ENCODE measurements at places on chromosomes 4 and X.
A peak's percentile ranks its signal among the peaks of the same experiment; 100 is the strongest.

DNA sequence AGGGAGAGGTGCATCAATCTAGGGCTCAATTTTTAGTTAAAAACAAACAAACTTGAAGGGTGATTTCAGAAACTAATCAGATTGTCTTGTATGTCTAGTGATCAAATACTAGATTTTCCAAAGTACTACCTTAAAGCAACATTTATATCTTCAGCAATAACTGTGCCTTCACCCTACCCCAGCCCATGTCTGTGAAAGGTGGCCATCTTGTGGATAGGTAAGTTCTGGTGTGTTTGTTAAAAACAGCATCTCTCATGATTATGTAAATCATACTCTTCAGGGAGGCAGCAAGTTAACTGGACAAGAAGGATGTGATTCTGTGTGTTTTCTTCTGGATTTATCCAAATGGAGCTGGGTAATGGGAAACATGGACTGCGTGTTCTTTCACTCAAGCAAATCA, 81.4 kb upstream of the ACSL1 start:
- no peak for DNase-seq

DNA sequence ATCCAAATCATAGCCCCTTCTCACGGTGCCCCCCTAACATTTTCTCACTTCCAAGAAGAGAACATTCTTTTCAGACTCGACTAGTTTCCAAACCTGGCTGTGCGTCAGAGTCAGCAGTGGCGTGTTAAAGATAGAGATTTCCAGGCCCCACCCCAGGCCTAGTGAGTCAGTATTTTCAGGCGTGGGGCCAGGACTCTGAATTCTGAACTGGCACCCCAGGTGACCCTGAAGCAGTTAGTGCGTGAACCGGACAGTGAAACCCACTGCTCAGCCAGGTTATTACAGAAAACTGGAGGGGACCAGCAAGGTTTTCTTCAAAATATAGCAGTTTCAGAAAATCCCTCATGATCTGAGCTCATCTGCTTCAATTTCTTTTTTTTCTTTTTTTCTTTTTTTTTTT, 35.0 kb upstream of the BCOR start:
- no peak for DNase-seq

- DNase-seq, result peak; percentile 22
Observed at GRCh38 chrX:68599256-68600152, 48.0 kb upstream of the STARD8 start.

GRCh38 chr4:186422296-186422695, 133.1 kb downstream of the MTNR1A start:
- no peak for DNase-seq

- DNase-seq, result peak; percentile 84
Observed at GRCh38 chr4:77074981-77075855, 571 bp downstream of the CCNI start.

GRCh38 chrX:39267176-39267575, 465.9 kb downstream of the MID1IP1 start:
- no peak for DNase-seq

DNA sequence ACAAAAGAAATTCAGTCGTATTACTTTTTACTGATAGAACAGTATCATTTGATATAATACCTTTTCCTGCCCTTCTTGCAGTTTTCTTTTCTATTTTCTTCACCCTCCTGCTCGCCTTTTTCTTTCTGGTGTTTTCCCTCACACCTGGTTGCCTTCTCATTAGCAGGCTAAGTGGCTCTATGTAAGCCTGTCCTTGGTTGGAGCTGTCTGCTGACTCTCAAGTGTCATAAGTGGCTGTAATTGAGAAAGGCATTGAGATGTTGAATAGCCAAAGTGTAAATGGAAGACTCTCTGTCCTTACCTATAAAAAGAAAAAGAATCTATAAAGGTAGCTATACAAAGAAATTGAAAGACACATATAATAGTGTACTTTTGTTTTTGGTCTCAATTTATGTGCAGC, 180.7 kb downstream of the ADGRL3 start:
- DNase-seq, result no peak

GRCh38 chrX:135000516-135000915, 9.7 kb downstream of the SMIM10 start:
- no peak for DNase-seq

DNA sequence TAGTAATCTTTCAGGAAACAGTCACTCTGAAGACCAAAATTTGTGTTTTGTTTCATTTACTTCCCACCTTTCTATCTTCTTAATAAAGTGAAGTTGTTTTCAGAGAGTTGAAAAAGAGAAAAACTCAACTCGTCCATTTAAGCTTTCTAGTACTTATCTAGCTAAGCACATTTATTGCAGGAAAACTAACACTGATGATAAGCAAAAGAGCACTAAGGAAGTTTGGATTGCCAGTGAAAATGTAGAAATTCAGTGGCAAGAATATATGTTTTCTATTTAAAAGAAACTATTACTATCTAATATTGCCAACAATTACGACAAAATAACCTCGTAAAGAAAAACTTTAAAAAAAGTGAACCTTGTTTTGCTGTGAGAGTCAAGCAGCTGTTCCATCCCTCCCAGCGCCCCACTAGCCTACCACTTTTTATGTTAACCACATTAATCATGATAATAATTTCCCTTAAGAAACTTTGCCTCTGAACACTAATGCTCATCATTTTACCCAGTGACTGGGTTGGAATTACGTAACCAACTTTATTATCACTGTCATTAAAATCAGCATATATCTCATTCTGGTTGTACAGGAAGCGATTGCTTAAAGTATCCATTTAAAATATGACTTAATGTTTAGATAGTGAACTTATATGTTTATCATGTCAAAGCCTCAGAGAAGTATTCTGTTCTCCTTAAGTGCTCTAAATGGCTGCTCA, 24.8 kb downstream of the SPRY1 start:
- DNase-seq, result no peak

DNA sequence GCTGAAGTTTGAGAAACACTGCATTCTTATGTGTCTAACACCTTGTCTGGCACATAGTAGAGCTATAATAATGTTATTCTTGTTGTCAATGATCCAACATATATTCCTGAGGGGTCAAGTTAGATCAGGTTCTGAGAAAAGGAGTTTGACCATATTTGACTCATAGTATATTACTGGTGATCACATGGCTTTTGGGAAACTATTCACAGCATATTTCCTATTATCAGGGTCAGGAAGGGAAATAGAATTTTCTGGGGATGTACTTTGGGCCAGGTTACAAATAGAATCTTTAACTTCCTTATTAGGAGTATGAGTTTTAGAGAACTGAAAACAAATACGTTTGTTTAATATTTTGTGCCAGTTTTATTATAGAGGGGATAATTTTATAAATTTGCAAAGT, 11.6 kb downstream of the IL15 start:
- no peak for DNase-seq

DNA sequence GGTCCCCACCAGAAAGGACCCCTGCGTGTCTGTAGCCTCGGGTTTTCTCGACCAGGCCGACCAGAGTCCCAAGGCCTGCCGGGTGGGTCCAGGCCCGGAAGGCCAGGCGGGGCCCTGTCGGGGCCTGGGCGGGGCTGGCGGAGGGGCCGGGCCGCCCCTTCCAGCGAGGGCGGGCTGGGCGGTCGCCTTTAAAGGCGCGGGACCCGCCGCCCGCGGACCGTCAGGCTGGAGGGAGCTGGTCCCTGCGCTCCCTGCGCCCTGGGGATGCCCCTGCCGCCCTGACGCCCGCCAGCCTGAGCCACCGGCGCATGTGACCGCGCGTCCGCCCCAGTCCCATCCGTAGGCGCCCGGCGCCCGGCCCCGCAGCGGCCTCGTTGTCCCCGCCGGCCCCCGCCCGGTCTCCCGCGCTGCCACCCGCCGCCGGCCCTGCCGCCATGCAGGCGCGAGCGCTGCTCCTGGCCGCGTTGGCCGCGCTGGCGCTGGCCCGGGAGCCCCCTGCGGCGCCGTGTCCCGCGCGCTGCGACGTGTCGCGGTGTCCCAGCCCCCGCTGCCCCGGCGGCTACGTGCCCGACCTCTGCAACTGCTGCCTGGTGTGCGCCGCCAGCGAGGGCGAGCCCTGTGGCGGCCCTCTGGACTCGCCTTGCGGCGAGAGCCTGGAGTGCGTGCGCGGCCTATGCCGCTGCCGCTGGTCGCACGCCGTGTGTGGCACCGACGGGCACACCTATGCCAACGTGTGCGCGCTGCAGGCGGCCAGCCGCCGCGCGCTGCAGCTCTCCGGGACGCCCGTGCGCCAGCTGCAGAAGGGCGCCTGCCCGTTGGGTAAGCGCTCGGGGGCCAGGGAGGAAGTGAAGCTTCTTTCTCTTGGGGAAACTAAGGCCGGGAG, at the start of gene HTRA3:
Gene HTRA3 (plus strand): TSS at position 220 of the 883 bp plus-strand sequence. CDS start 215 bp downstream, at position 435.
- no peak for DNase-seq

GRCh38 chr4:154414796-154415195, 76.8 kb downstream of the DCHS2 start:
- no peak for DNase-seq

DNA sequence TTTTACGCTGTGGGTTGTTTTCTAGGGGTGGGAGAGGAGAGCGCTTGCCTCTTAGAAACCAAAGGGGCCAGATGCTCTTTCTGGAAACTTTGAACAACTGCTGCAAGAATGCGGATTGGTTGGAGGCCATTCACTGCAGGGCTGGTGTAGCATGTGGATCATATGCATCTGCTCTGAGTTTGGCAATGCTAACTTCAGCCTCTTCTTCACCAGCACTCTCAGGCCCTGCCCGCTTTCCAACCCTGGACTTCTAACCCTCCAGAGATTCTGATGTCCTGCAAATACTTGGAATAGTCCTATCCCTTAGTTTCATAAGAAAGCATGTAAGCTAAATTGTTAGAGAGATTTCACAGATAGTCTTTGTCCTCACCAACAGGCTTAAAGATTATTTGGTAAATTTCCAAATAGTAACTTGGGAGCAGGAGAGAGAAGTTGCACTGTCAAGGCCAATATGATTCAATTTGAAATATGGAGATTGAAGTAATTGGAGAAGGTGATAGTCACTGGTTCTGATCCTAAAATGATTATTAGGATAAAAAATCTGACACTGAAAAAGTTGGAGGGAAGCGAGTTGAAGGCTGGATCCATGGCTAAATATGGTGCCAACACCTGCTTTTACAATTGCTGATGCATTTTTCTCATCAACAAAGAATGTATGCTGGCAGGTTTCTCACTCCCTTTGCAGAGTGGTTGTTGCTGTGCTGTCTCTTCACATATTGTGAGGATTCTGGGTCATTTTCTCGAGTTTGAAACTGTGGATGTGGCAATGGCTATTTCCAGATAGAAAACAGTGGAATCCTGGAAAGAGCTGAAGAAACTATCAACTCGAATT, 210.4 kb downstream of the PTTG2 start:
- DNase-seq, result no peak

DNA sequence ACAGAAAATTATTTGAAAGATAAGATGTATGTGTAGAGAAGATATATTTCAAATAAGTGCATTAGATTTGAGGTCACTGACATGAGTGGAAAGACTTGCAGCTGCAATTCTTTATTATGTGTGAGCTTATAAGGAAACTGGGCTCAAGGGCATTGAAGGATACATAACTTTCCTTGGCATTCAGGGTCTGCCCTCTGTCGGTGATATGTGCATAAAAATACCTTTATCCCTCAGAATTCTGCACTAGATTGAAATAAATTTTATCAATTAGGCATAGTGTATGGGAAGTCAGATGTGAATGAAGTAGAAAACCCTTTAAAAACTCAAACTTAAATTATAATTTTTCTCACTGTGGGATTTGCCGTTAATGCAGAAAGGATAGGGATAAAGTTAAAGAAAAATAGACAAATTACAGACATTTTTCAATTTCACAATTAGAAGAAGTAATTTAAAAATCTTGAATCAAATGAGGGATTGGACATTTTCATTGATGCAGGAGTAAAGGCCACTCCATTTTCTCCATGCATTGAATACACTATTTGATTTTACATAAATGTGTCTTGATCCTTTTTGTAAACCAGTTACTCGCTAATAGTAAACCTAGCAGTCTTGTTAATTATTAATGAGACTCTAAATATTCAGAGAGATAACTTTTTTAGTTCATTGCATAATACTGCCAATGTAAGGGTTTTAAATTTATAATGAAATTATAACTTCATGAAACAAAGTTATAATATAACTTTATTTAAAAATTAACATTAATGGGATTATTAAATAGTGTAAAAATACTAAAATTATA, 21.0 kb upstream of the ETNPPL start:
- DNase-seq, result no peak

DNA sequence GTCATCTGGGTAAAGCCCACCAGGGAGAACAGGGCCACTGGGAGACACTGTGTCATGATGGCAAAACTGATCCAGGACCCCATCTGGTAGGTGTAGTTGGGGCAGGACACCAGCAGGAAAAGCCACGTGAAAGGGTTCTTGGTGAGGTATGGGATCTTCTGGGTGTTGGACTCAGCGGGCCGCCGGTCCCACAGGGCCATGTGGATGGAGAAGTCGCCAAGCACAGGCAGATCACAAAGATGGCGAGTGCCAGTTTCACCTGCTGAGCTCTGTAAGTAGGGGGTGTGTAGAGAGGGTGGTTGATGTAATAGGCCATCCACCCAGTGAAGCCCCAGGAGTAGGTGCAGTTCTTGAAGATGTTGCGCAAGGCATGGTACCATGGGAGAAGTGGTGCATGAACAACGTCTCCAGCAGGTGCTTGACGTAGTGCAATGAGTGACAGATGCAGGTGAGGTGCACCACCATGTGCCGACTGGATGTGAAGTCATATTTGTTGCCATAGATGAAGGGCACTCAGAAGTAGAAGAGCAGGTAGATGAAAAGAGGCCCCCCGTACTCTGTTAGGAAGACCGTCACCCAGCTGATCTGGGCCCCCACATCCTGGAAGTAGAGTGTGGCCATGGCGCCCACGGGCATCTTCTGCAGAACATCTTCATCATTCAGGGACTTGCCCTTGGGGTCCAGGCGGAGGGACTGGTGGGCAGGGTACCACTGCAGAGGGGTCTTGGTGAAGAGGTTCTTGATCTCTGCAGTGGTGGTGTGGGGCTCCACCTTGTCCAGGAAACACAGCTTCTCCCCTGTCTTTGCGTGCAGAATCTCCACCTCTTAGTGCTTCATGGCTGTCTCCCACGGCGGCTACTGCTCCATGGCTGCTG, 249.3 kb downstream of the ANKRD50 start:
- DNase-seq, result no peak

DNA sequence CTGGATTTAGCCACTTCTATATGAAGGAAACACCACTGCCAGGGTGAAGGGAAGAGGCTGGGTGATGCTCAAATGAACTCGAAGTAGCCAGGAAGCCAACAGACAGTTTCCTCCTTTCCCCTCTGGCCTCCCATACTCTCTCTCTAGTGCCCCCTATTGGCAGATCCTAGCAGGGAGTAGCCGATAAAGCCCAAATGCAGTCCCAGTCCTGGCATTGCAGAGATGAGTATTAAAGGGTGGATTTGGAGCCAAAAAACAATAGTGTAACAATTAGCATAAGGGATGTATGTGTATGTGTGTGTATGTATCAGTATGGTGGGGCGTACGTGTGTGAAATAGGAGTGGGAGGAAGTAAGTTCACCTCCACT, 213.8 kb upstream of the LDB2 start:
- DNase-seq, result peak; percentile 15

DNA sequence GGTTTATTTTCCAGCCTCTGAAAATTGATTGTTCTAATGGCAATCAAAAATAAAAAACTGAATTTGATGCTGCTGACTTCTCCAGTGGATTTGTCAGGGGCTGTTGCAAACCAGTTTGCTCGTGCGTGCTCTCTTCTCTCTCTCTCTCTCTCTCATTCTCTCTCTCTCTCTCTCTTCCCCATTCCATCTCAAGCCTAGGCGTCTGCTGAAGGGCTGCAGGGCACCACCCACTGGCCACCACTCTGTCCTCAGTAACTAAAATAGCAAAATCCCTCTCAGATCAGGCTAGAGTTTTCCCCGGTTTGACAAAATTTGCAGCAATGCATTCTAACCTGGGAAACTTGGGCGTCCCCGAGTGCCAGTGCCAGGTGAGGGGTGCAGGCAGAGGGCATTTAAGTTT, 19.4 kb downstream of the NKX6-1 start:
- DNase-seq, result no peak

- no peak for DNase-seq
Observed at GRCh38 chr4:78481180-78481579, 70.4 kb upstream of the ANXA3 start.

- DNase-seq, result no peak
Observed at GRCh38 chr4:114481856-114482255, 116.8 kb upstream of the UGT8 start.

Measured in activated T-cell treated with anti-CD3 and anti-CD28 coated beads, Interleukin-2, amount 50 U/mL, for 48 hours (primary cell).